Ovary (tissue), 10 donors: ENCODE measurements at places on chromosomes 16 and 17. TPM values are rescaled to one million over a fixed set of nuclear protein-coding genes. Genes with fewer than 3 reads are reported as not detected.

DNA sequence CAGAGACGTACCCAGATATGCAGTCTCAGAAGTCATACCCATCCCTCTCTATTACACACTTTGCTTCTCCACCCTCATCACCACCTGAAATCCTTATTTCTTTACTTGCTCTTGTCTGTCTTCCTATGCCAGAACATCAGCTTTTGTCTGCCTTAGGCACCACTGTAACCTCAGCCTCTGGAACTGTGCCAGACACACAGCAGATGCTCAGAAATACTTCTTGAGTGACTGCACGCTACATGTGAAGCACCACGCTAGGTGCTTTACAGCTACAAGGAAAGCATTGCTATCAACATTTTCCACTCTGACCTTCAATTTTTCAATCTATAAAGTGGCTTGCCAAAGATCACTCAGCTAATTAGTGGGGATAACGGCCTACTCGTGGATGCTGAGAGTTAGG, 226.8 kb downstream of the CHD9NB start:
- no peak for DNase-seq

The MFAP4 gene
- total RNA-seq, result 168 TPM

DNA sequence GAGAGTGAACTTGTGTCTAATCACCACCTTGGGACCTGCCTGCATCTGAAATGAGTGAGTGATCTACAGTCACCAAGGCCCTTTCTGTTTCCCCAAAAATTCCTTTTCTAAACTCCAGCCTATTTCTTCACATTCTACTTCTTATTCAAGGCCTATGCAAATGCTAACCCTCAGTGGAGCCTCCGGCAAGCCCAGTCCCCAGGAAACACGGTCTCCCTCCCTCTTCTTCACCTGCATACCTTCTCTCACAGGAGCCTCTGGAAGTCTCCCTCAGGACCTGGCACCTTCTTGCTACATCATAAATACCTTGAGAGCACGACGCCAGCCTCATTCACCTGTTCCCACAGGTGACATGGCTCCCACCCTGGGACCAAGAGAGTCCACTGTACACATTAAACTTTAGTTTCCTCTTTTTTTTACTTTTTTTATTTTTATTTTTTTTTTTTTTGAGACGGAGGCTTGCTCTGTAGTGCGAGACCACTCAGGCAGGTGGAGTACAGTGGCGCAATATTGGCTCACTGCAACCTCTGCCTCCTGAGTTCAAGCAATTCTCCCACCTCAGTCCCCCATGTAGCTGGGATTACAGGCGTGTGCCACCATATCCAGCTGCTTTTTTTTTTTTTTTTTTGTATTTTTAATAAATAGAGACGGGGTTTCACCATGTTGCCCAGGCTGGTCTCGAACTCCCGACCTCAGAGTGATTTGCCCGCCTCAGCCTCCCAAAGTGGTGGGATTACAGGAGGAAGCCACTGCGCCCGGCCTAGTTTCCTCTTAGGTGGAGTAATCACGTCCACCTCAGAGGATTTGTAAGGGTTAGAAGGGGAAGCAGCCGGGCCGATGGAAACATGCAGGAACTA, 97.3 kb downstream of the ANKRD11 start:
- no peak for DNase-seq

DNA sequence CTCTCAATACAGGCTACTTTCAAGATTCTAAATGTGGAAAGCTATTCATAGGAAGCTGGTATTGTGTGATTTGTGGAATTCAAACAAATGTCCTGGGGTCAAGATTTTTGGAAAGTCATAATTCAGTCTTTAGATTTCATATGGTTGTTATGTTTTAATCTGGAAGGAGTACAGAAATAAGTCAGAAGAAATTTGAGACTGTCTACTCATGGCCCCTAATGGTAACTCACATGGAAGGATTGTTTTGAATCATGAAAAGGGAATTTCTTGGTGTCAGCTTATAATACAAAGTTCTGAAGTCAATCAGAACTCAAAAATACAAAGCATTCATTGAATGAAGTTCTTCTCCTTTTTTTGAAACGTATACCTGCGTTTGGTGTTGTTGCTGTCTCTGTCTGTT, 3.1 kb downstream of the KCNJ2 start:
- no peak for DNase-seq

GRCh38 chr16:55574811-55575210, 8.3 kb downstream of the CAPNS2 start:
- DNase-seq, result no peak
